ENCODE measurements at places on chromosomes 13 and 19.

DNA sequence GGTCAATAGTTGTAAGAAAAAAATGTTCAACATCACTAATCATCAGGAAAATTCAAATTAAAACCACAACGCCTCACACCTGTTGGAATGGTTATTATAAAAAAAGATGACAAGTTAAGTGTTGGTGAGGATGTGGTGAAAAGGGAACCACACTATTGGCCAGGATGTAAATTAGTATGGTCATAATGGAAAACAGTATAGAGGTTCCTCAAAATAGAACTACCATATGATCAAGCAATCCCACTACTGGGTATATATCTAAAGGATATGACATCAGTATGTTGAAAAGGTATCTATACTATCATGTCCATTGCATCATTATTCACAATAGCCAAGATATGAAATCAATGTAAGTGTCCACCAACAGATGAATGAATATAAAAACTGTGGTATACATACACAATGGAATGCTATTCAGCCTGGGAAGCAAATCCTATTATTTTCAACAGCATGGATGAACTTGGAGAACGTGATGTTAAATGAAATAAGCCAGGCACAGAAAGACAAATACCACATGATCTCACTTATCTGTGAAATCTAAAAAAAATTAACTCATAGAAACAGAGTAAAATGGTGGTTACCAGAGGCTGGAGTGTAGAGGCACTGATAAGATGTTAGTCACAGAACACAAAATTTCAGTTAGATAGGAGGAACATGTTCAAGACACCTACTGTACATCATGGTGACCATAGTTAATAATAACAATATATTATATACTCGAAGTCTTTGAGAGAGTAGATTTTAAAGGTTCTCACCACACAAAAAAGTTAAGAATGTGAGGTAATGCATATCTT, 56.6 kb downstream of the TBC1D4 start:
- DNase-seq = no peak

GRCh38 chr13:26872525-26873385, 112.2 kb upstream of the GPR12 start:
- DNase-seq = no peak

DNA sequence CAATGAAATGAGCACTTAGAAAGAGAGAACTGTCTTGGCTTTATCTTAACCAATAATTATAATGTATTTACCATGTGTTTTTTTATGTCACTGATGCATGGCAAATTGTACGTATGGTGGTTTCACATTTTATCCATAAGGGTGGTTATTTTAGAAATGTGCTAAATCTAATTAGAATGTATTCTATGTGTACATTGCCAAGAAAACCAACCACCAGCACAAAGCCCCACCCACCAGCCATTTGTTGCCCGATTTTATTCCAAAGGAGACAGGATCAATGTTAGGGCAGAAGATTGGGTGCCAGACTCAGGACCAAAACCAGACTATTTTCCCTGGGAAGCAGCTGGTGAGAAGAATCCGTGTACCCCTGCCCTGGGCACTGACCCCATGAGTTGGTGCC, 63.0 kb upstream of the SOX1 start:
- no peak for DNase-seq

GRCh38 chr19:5137114-5137513, 168.2 kb downstream of the KDM4B start:
- DNase-seq = no peak

GRCh38 chr13:98522371-98522770, 54.5 kb downstream of the STK24 start:
- no peak for DNase-seq

DNA sequence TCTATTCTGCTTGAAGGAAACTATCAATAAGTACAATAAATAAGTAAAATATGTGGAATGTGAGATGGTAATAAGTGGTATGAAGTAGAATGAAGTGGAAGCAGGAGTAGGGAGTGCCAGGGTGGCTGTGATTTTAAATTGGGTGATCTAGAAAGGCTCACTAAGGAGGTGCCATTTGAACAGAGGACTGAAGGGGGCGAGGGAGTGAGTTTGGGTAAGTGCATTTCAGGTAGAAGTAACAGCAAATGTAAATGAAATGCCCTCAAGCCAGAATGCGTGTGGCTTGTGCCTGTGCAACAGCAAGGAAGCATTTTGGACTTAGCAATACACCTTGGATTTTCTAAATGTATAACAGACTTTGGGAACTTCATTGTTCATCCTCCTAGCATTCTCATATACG, 77.1 kb downstream of the CCNA1 start:
- no peak for DNase-seq

DNA sequence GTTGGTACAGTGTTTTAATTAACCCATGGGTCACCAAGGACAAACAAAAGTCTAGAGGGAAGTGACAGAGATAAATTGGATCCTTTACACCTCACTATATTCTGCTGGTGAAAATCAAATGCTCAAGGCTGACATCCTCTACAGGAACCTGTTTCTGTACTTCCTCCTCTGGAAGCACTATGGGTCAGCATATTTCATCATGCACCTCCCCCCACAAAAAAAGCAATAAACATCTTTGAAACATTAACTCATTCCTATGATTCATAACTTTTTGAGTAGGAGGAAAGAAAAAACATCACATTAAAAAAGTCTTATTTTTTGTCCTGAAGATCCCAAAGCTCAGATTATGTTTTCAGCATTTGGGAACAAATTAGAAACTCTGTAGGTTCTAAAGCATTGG, 588.3 kb upstream of the SGCG start:
- no peak for DNase-seq

DNA sequence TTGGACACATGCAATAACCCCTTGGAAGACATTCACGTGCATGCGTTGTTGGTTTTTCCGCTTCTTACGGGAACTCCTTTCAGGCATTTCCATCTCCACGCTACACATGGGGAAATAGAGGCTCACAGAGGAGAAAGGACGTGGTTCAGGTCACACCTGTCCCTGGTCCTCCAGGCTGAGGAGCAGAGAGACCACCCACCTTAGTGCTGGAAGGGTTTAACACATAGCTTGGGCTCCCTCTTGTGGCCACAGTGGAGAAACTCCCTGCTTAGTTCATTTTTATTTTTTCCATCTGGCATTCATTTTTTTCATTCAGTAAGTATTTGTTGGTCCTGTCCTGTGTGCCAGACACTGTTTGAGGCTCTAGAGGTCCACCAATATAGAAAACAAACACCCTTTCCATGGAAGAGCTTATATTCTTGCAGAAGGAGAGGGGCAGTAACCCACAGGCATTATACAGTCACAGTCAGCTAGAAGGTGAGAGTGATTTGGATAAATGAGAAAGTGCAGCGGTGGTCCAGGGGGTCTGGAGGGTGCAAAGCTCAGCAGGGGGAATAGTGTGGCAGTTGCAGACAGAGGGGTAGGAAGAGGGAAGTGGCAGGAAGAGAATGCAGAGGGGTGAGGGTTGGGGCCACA, 24.2 kb upstream of the TTYH1 start:
- peak; percentile 54 for DNase-seq

DNA sequence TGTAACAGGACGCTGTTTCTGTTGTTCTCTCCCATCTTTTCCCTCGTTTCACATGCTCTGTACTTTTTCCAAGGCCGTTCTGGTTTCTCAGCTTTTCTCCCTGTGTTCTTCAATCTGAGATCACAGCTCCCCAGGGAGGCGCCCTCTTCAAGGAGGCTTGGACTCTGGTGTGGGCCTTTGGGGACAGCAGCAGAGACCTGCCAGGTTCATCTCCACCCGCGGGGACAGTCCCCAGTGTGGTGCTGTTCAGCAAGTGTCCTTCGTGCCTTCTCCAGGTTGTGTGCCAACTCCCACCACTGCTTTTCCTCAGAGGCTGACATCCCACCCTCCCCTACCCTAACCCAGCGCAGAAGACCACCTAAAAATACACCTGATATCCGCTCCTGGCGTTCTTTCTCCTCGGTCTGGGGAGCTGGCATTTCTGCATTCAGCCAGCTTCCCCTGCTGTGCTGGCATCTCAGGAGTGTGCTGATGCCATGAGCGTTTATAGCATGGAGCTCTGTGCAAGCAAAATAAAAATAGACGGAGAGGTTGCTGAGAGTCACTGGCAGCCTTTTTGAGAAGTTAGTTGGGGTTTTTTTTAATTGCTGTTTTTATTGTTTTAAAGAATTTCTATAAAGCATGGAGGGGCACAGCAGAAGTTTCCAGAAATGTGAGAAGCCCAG, 149.4 kb downstream of the STK24 start:
- no peak for DNase-seq

GRCh38 chr19:21134934-21135366, 6.9 kb upstream of the ZNF431 start:
- DNase-seq = no peak

GRCh38 chr19:52943134-52943883, 19.4 kb downstream of the ZNF816 start:
- DNase-seq = no peak

DNA sequence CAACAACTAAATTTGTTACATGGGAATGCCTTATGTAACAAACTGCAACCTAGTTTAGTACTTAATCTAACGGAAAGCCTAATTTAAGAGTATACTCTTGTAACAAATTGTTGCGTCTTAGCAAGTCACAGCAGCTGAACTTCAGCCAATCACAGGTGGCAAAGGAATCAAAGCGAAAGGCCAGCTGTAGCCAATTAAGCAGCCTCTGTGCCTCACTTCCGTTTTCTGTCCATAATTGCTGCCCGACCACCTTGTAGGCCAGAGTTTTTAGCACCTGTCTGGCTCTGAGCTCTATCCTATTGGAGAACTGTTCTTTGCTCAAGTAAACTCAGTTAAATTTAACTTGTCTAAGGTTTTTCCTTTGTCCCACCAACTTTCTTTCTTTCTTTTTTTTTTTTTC, 18.1 kb upstream of the HSPH1 start:
- DNase-seq = no peak

GRCh38 chr13:48505597-48506091, 27.2 kb downstream of the RCBTB2 start:
- no peak for DNase-seq

DNA sequence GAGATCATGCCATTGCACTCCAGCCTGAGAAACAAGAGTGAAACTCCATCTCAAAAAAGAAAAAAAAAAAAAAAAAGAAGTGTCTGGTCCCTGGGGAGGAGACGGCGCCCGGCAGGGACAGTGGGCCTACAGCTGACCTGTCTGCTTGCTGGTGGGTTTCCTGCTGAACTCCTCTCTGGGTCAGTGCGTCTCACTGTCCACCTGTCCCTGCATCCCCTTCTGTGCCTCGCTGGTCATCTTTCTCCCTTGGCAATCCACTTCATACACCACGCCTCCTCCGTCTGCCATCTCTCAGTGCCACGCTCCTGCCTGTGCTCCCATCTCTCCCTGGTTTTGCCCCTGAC, 63.4 kb downstream of the ACSBG2 start:
- no peak for DNase-seq

DNA sequence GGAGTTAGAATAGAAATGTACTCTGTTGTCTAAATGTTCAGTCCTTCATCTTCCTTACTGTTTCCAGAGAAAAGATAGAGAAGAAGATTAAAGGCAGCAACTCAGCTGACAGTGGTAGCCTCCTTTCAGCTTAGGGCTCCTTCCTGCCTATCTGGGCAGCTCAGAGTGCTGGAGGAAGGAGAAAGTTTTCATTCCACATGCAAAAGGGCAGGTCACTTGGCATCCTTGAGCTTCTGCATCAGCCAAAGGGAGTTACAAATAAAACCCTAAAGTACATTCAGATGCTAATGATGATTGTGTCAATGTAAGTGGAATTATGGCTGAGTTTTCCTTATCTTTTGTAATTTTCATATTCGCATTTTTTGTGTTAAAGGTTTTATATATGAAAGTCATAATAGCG, 58.9 kb downstream of the ESD start:
- DNase-seq = no peak

DNA sequence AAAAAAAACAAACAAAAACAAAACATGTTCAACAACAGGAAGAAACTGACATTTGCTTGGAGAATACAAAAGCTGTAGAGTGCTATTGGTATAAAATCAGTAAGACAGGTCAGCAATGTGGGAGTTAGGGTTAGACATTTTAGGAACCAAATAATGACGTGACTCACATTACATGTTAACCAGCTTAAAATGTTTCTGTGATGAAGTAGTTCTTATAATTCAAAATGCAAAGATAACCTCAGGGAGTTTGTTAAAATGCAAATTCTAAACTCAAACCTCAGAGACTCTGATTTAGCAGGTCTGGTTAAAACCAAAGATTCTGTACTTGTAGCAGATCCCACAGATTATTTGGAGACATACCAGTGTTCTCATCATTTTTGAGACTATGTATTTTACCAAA, 549.4 kb upstream of the SLITRK1 start:
- no peak for DNase-seq

- no peak for DNase-seq
These were observed 588 bp downstream of the DNASE2 start for GRCh38 chr19:12880551-12881171.

GRCh38 chr19:46552891-46553290, 48.2 kb upstream of the CALM3 start:
- DNase-seq = no peak

- DNase-seq = no peak
These were observed 34.8 kb upstream of the C1QTNF9 start for GRCh38 chr13:24274452-24275021.

DNA sequence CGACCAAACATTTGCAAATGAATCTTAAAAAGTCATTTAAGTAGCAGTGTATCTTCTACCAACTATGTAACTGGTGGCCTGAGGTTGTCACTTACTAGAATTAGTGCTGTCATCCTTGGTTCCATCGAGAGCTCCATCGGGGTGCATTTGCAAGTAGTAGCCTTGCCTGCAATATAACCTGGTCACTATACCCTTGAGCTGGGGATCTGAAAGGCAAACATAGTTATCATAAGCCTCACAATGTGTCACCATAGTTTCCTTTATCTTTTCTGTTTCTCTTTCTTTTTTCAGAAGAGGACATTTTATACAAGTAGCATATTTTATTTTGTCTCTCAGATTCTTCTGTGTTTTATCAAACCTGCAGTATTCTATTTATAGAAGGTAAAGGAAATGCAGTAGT, 422.6 kb downstream of the ITGBL1 start:
- DNase-seq = no peak

GRCh38 chr19:47065242-47065641, 16.8 kb upstream of the TMEM160 start:
- no peak for DNase-seq

DNA sequence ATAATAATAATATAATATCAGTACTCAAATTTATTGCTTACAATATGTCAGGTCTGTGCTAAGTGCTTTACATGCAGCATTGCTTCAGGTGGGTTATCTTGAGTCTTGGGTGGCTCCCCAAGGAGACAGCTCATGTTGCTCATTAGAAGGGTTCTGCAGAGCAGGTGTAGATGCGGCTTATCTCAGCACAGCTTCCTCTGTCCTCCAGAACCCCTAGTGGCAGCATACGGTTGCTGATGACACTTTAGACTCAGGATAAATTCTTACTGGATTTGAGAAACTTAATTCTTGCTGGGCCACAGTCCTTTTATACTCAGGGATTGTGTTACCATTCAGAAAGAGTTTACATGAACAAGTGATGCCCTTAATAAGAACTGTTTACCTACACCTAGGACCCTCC, 8.9 kb downstream of the COG3 start:
- DNase-seq = no peak
